ENCODE measurements at places on chromosomes 2 and 18. TPM values are rescaled to one million over a fixed set of nuclear protein-coding genes. Genes with fewer than 3 reads are reported as not detected.

GNAL gene
- total RNA-seq = 10.5 TPM

UGP2 gene
- 81.2 TPM for total RNA-seq

DNA sequence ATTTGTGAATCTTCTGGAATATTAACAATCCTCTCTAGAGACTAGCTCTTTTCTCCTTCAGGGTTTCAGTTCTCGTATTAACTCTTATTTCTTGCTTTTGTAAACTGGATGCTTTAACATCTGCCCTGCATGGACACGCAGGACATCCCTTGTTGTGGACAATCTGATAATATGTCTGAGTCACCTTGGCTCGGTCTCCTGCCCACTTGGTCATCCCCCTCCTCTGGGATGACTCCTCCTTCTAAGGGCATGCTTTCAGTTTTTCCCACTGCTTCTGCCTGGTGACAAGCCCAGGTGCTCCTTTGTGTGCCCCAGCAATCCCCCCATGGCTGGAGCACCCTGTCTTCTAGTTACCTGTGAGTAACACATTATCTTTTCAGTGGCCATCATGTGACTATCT is 460.5 kb downstream of the DSC3 start:
- no peak for DNase-seq

DNA sequence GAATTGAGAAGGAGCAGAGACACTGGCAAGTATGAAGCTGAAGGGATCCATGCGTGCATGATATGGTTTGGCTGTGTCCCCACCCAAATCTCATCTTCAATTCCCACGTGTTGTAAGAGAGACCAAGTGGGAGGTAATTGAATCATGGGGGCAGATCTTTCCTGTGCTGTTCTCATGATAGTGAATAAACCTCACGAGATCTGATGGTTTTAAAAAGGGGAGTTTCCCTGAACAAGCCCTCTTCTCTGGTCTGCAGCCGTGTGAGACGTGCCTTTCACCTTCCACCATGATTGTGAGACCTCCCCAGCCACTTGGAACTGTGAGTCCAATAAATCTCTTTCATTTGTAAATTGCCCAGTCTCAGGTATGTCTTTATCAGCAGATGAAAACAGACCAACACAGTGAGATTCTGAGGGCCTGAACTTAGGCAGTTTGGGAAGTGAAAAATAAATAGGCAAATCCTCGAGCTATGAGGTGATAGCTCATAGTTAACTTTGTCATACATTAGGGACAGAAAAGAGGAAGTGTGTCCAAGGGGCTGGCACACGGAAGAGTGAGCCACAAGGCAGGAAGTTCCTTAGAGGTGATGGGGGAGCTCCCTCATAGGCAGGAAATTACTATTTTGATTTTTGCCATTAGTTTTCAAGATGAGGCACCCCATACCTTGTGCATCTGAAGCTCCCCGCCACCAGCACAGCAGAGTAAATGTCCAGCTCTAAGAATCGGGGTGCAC is 658.8 kb upstream of the ID2 start:
- no peak for DNase-seq
